ENCODE measurements at places on chromosomes 7 and 10.
A peak's percentile ranks its signal among the peaks of the same experiment; 100 is the strongest.

GRCh38 chr7:3977391-3977790 is 676.3 kb downstream of the SDK1 start:
- no peak for DNase-seq

- no peak for DNase-seq
These were observed 30.5 kb downstream of the GNAI1 start for GRCh38 chr7:80165177-80165576.

- DNase-seq = no peak
These were observed 7.5 kb downstream of the NKX2-3 start for GRCh38 chr10:99540306-99540656.

DNA sequence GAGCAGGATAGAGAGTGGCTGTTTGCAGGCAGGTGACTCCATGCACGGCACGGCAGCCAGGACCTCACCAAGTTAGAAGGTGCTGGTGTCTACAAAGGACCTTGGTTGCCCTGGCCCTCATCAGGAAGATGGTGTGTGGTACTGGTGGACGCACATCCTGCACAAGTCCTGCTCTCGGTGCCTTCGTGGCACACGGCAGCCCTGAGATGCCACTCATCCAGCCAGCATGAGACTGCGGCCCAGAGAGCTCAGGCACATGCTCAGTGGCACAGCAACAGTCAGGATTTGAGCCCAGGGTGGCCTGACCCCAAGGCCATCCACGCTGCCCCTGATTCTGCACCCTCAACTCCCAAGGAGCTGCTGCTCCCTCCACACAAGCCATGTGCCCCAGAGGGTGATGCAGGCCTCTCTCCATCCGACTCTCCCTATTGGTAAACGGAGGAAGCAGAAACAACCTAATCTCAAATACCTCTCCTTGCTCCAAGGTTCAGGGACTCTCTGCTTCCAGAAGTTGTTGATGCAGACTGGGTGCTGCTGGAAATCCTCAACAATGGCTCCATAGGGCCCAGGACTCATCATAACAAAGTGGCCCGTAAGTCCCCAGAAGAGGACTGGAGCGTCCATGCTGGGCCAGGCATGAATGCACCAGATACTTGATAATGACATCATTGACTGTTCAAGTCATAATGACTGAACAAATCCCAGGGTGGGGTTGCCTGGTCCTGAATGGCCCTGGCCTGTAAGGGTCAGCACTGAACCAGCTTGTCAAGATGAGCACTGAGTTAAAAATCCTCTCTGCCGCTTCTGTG is 93.6 kb downstream of the ARHGAP22 start:
- DNase-seq = no peak

- peak; percentile 64 for DNase-seq
These were observed 16.8 kb downstream of the IL2RA start for GRCh38 chr10:6045314-6045848.
